ENCODE measurements at places on chromosomes 3 and 15.

DNA sequence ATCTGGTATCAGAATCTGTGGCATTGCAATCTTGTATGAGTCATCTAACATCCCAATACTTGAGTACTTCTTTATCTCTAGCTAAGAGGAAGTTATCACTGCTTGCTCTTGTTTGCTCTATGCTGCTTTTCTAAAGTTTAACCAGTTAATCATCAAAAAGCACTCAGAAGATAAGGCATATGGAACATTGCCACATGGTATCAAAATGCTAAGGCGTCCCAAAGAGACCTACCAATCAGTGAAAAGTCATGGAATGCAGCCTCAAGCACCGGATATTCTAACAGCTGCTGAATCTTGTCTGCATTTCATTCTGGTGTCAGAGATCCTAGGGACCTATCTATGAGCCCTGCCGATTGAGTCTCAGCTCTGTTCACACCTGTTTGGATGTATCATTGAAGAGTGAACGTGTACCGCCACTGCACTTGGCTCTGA is 192.8 kb downstream of the ARPP21 start:
- no peak for DNase-seq

DNA sequence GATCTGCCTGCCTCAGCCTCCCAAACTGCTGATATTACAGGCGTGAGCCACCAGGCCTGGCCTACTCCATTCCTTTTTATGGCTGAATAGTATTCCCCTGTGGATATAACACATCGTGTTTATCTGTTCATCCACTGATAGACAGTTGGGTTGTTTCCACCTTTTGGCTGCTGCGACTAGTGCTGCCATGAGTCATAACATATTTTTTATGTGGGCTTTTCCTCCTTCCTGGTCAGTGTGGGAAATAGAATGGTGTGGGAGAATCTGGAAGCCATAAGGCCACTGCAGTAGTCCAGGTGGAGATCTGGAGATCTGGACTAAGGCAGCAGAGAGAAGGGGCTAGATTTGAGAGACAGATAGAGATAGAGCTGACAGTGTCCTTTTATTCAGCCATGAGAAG is 16.2 kb downstream of the LCMT2 start:
- no peak for DNase-seq

GRCh38 chr15:93017526-93017925 is 71.5 kb downstream of the RGMA start:
- DNase-seq, result no peak

- DNase-seq, result no peak
Measured at GRCh38 chr15:91853948-91854638, 585 bp downstream of the SLCO3A1 start.

GRCh38 chr3:108477511-108478147 is 32.8 kb downstream of the MYH15 start:
- DNase-seq, result no peak

DNA sequence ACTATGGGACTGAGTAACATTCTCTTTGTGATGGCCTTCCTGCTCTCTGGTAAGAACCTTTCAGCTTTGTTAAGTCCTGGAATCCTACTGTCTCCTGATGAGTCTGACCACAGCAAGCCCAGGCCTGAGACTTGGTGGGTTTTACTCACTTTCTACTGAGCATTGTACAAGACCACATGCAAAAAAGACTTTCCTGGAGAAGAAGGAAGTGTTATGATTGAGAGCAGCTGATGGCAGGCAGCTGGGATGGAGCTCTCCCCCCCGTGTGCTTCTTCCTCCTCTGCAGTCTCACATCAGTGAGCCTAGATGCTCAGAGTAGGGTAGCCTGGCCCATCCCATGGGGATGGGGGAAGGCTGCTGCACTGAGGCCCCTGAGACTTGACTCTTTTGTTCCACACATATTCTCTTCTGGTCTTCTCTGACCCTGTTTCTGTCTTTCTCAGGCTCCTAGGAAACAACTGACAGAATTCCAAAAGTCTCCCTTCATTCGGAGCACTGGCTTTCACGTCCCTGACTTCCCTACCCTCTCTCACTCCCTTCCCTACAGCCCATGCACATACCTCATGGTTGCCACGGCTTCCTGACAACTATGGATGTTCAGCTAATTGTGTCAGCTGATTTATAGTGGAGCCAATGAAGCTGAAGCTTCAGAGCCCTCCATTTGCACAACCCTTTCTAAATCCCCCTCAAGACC is 36.6 kb downstream of the CD86 start:
- no peak for DNase-seq

- DNase-seq, result no peak
Measured at GRCh38 chr3:54228806-54229205, 106.5 kb downstream of the CACNA2D3 start.

GRCh38 chr15:48451241-48451640 is 120.0 kb downstream of the DUT start:
- DNase-seq, result no peak

GRCh38 chr3:32245200-32245599 is 6.7 kb downstream of the CMTM8 start:
- DNase-seq, result no peak

DNA sequence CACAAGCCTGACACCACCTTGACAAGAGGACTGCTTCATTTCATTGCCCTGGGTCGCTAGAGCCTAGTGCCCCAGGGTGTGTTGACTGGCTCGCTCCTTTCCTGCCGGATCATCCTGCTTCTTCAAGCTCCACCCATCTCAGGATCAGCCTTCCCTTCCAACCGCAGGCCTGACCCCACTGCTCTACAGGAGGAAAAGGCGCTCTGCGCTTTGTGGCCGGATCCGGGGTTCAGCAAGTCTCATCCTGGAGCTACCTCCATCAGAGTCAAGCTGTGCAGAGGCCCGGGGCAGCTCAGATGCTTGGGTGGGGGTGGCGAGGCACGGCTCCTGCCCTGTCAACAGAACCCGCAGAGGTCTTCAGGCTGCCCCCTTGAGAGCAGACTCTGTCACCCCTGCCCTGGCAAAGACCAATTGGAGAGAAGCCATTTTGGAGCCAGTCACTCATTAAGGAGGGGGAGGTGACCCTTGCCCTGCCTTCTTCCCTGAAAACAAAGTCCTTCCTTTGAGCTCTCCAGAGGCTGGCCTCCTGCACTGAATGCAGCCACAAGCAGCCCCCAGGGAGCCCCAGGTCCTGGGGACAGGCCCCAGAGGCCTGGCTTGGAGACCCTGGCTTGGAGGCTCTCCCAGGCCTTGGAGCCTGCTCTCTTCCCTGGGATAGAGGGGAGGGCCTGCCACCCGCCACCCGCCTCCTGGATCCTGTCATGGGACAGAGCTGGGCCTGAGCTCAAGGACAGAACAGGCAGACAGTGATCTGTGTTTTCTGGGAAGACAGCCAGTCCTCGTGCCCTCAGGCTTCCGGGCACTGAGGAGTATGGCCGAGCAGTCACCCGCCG is 80.3 kb downstream of the CPN2 start:
- no peak for DNase-seq

DNA sequence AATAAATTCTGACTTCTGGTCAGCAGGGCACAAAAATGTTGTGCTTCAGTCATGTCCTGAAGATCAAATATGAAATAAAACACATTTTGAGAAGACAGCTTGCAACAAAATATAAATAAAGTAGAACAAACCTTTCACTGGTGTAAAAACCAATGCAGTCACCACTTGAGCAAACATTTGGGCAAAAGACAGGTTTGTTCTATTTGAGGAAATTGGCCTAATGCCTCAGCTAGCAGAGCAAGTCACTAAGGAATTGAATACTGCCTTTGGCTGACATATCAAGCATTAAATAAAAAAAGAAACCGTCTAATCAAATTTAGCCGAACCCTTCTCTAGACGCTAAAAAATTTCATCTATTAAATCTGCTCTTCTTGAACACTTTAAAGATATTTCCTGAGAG is 475.4 kb upstream of the CNTN3 start:
- DNase-seq, result no peak

DNA sequence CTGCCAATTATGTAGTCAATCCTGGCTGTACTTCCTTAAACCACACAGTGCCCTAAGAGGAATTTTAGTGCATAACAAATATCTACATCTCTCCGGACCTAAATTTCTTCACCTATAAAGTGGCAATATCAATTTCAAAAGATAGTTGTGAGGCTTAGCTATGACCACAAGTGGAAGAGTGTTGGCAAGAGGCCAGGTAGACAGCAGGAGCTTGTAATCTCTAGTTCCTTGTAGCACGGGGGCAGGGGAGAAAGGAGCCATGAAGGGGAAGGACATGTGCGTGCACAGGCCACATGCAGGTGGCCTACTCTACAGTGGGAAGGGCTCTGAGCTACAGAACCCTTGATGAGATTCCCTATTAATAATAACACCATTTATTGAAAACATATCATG is 269.7 kb downstream of the ABHD5 start:
- peak; percentile 10 for DNase-seq

- no peak for DNase-seq
Measured at GRCh38 chr3:154184582-154184981, 63.4 kb downstream of the ARHGEF26 start.

DNA sequence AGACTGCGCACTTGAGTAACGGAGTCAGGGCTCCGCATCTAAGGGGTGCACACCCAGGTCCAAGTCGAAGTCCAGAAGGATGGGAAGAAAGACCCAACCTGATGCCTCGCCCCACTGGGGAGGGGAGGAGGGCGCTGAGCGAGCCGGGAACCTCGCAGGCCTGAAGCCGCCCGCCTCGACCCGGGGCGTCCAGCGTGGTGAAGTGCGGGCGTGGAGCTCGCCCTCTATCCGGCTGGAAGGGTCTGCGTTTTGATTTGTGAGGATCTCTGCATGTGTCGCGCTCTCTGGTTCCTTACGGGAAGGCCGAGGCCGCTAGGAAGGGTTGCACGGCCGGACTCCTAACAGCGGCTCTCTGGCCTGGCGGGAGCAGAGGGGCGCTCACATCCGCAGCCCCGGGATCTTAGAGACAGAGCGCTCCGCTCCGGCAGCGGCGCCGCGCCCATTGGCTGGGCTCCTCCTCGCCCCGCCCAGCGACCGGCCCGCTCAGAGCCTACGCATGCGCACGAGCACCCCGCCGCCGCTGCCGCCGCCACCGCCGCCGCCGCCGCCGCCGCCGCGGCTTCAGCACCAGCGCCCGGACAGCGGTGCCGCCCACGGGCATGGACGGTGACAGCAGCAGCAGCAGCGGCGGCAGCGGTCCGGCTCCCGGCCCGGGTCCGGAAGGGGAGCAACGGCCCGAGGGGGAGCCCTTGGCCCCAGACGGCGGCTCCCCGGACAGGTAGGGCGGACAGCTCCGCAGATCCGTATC is at the start of gene DISP2:
TSS of gene DISP2 (plus strand) at position 497 of the 748 bp plus-strand sequence. CDS start at position 600, 103 bp downstream.
- DNase-seq, result no peak

DNA sequence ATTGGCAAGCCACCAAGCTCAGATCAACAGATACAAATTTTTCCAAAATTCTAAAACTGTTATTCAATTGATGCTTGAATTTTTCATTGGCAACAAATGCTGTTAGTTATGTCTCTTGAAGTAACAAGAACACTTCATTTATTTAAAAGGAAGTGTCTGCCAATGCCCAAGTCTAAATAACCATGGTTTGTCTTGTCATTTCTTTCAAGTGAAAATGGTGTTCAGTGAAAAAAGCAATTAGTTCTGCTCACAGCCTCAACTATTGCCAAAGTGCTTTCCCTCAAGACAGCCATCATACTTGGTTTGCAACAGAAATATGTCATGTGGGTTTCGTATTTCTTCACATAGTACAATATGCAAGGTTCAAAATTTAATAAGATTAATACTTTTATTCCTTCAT is 312.6 kb upstream of the LMCD1 start:
- DNase-seq, result no peak

GRCh38 chr3:59963676-59964075 is 913.9 kb upstream of the CFAP20DC start:
- no peak for DNase-seq

DNA sequence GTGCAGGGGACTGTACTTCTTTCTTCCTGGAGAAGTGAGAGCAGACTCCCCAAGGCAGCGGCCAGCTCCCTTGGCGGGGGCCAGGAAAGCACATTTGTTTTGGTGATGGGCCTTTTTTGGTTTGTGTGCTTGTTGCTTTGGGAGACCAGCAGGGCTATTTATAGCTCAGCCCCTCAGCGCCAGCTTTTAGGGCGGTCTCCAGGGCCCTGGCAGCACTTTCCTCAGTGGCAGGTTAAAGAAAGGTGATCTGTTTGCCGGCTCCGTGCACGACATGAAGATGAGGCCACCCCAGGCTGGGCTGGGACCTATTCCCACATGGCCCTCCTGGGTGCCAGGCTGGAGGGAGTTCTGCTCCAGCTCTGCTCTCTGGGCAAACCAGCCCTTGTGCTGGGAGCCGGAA is 21.8 kb downstream of the SLC6A11 start:
- no peak for DNase-seq

DNA sequence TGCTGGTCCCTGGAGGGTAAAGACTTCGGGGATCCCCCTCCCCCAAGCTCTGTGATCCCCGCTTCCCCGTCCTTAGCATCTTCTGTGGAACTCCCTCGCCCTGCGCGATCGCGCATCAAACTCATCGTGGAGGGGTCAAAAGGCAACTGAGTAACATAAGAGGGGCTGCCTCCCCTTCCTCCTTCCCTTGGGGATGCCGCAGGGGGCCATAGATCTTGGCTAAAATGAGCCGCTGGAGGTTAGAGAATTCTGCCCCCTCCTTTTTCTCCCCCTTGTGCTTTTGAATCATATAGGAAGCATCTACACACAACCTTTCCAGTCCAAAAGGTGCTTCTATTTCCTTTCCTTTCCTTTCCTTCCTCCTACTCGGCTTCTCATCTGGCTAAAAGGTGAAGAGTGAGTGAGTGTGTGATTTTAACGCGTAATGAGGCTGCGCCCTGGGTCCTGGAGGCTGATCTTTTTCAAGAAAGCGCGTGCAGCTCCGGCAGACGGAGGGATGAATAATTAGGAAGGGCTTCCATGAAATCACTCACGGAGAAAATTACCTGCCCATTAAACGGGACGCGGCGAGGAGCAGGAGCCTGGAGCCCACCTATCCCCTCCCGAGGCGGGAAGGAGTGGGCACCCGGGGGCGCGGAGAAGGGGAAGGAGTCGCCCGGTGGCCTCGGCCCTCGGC is 831 bp upstream of the ROBO2 start:
- DNase-seq, result no peak

DNA sequence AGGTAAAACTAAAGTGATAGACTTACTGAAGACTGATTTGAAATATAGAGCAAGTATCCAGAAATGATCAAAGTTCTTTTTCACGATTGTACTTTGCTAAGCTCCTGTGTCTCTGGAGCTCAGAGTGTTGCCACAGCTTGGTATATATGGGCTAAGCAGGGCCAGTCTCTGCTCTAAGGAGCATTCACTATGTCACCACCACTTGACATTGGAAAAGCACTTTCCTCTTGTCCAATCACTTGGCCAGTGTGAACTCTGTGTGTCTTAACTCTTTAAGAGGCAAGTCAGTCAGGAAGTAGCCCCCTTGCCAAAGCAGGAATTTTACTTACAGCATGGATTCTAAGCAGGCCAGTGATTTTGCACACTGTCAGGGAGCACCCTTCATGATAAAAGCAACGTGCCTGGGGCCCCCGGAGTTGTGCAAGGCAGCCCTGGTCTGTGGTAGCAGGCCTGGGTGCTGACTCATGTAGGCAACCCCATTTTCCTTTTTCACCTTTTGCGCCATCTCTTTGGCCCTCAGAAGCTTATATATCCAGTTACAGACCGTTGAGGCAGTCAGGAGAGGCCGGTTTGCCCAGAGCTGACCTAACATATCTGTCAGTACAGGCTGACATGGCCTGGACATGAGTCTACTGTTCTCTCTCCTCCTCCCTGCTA is 73.0 kb downstream of the HCN4 start:
- DNase-seq, result no peak

- DNase-seq, result no peak
Measured at GRCh38 chr15:77688266-77688665, 55.6 kb upstream of the LINGO1 start.
